A549 treated with Mapracorat at 1 μM for 4 hours (cell line): ENCODE measurements at places on chromosomes 11 and 22. TPM values are rescaled to one million over a fixed set of nuclear protein-coding genes. Genes with fewer than 3 reads are reported as not detected.

Gene CSNK2A3
- total RNA-seq, result 1.7 to 2.5 TPM (median 2.0 TPM) in 5 replicates

Gene FAM111B
- total RNA-seq, result 6.8 to 7.8 TPM (median 7.0 TPM) in 5 replicates

Gene IFITM1
- total RNA-seq, result 0.36 to 0.80 TPM (median 0.52 TPM) in 5 replicates

Gene LIF
- 20.1 to 35.3 TPM (median 30.0 TPM) in 5 replicates for total RNA-seq

Gene SMIM35
- total RNA-seq, result 0.04 TPM in 1 of 5 replicates, not detected in the others

Gene WT1
- total RNA-seq, result 5.0 to 5.8 TPM (median 5.3 TPM) in 5 replicates

Gene JHY
- total RNA-seq, result 3.0 to 3.8 TPM (median 3.7 TPM) in 5 replicates

Gene ESAM
- 10.9 to 15.1 TPM (median 13.5 TPM) in 5 replicates for total RNA-seq

Gene PNPLA5
- 0.06 TPM in 1 of 5 replicates, not detected in the others for total RNA-seq

Gene RFPL2
- total RNA-seq, result 0.15 to 0.26 TPM (median 0.18 TPM) in 4 of 5 replicates, not detected in the other

Gene ZNF214
- 0.56 to 0.98 TPM (median 0.79 TPM) in 5 replicates for total RNA-seq

Gene MAJIN
- not detected in 5 replicates for total RNA-seq

Gene PIH1D2
- total RNA-seq, result 0.57 to 1.2 TPM (median 0.86 TPM) in 5 replicates

Gene MS4A7
- not detected in 5 replicates for total RNA-seq

Gene FJX1
- 36.0 to 46.3 TPM (median 42.8 TPM) in 5 replicates for total RNA-seq

Gene F2
- 1.7 to 2.4 TPM (median 2.1 TPM) in 5 replicates for total RNA-seq

Gene MPZL2
- 0.09 to 0.11 TPM in 2 of 5 replicates, not detected in the others for total RNA-seq

Gene OR10A2
- total RNA-seq, result not detected in 5 replicates

Gene OR2AG2
- total RNA-seq, result 0.03 TPM in 1 of 5 replicates, not detected in the others

Gene UBQLNL
- total RNA-seq, result not detected in 5 replicates
